ENCODE measurements at places on chromosomes 16 and 17.

DNA sequence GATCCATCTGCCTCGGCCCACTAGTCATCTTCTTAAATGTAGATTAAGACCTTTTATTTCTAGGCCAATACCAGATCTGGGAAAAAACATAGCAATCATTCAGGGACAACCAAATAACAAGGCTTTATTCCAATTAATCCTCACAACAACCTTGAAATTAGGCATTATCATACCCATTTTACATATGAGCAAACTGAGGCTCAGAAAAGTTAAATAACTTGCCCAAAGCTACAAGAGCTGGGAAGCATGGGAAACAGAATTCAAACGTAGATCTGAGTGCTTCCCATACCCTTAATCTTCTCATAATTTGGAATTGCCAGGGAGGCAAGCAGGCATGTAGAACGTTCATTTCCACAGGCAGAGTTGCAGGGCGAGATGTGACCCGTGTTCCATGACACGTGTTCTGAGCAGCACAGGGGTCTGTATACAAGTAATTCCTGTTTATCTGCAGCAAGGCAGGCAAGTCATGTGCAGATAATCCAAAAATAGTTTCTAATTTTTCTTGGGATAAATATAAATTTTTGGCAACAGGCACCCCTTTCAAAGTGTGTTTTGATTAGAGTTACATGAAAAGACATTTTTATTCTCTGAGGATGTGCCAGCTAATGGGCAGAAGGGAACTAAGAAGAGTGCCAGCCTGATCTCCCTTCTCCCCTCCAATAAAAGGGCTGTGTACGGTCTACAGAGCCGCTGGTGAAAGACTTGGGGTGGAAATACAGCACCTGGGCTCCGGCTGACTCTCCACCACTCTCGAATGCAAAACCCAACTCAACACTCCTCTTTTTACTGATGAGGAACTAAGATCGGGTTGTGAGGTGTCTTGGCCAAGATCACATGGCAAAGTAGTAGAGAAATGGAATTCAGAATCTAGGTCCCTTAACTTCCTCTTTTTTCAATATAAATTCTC is 27.7 kb upstream of the MYOCD start:
- DNase-seq = no peak

DNA sequence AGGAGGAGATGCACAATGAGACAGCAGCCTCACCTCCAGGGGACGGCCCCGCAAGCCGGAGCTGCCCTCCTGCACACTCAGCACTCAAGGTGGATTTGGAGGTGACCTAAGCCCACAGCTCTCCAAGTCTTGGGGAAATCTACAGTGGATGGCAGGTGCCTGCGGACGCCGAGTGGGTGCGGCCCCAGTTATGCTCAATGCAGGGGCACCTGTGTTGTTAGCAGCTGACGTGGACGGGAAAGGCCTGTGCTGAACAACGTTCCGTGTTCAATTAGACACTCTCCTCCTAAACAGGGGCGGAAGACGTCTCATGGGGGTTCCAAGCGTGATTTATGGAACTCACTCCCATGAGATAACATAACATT is 22.0 kb upstream of the METRNL start:
- no peak for DNase-seq

DNA sequence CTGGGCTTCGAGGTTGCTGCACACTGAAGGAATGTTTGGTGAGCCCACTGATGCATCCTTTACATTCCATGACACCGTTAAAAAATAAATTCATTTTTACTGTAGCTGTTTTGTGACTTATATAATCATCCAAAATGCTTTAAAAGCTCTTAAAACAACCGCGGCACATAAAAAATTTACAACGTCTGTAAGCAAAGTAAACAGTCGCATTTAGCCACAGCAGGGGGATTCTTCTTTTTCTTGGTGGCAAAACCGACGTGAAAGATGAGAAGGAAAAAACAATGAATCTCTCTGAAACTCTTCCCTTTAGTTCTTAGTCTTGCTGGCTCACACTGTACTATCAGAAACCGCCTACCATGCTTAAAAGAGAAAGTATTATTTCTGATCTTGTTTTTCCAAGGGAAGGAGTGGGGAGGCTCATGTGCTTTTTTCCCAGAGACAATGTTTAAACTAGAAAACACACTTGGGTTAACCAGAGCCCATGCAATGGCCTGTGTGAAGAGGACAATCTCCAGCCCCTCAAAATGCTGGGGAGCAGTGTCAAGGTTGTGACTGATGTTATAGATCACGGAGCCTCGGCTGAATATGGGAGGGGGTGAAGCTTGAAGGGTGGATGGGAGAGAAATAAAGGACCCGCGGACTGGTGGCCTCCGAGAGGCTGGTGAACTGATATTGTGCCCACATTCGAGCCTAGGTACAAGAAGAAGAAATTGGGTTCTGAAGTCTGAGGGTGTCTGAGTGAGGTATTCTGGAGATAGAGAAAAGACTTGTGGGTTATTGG is 91.1 kb downstream of the IRF8 start:
- no peak for DNase-seq

GRCh38 chr16:77871932-77872331 is 83.6 kb downstream of the VAT1L start:
- no peak for DNase-seq

GRCh38 chr17:77651988-77652387 is 306.5 kb upstream of the TNRC6C start:
- no peak for DNase-seq

- no peak for DNase-seq
Observed at GRCh38 chr17:77681861-77682260, 276.6 kb upstream of the TNRC6C start.

GRCh38 chr17:4583782-4584100 is 588 bp upstream of the SMTNL2 start:
- DNase-seq = no peak

DNA sequence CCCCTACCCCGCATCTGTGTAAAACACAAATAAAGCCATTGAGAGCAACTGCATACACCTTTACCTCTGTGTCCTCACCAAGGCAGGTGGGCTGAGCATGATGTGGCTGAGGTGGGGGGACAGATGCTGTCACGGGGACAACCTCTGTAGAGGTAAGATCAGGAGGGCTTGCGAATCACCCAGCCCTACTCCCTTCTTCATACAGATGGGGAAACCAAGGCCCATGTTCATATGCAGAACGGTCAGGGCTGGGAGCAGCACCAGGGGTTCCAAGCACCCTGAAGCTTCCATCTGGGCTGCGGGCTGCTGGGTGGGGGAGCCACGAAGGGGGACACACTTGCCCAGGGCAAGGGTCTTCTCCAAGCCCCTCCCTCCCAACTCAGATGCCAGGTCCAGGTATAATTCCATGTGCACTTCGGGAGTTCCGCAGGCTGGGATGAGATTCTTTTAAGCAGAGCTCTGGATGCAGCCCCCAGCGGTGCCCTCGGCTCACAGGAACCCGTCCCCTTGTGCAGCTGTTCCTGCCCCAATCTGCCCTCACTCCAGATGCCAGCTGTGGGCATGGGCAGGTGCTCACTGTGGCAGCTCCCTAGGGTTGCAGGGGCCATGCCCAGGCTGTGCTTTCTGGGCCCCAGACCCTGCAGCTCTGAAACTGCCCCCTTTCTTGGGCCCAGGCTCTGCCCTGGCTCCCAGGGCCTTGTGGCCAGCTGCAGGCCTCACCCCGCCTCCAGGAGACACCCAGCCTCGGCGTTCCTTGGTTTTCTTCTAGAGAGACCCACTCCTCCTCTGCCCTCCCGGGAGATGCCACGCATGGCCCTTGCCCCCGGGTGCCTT is 9.6 kb downstream of the CTRB1 start:
- no peak for DNase-seq

GRCh38 chr16:83996481-83997252 is 28.6 kb downstream of the NECAB2 start:
- DNase-seq = no peak

- DNase-seq = no peak
Observed at GRCh38 chr16:77063676-77064016, 127.3 kb upstream of the MON1B start.

GRCh38 chr16:66020642-66021041 is 345.8 kb upstream of the CDH5 start:
- no peak for DNase-seq

- no peak for DNase-seq
Observed at GRCh38 chr17:3818786-3819185, 17.8 kb upstream of the ITGAE start.

GRCh38 chr17:46832331-46832821 is 13.9 kb upstream of the WNT3 start:
- no peak for DNase-seq

All from COLO829 (cell line).